Stimulated activated CD8-positive, alpha-beta memory T cell treated with anti-CD3 and anti-CD28 coated beads, Interleukin-4, amount 100 ng/mL, for 48 hours (primary cell): ENCODE measurements at places on chromosomes 12 and 14.

GRCh38 chr14:57068511-57068910 is 200.2 kb downstream of the EXOC5 start:
- DNase-seq: no peak

GRCh38 chr14:79050787-79051727 is 880.9 kb downstream of the NRXN3 start:
- no peak for DNase-seq

DNA sequence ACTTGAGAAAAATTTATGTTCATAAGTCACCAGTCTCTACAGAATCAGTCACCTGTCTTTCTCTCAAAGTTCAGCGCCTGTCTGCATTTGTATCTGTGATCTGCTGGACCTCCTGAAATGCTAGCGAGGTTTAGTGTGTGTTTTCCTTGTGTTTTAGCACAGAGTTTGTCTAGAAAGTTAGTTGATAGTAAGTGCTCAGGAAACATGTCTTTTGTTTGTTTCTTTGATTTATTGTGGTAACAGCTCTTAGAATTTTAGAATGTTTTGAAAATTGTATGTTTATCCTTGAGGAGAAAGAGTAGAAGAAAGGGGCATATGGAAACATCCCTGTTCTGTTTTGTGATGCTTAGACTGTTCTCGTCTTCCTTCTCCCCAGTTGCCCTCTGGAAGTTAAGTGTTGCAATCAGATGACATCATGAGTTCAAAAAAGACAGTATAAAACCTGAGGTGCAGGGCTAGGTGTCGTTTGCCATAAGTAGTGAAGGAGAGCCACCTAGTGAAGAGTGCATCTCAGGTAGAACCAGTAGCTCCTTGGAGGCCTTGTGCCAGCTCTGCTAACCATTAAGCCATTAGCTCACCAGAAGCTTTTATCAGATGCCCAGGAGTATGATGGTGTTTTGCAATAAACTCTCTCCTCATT is 44.8 kb downstream of the FBXW8 start:
- no peak for DNase-seq

DNA sequence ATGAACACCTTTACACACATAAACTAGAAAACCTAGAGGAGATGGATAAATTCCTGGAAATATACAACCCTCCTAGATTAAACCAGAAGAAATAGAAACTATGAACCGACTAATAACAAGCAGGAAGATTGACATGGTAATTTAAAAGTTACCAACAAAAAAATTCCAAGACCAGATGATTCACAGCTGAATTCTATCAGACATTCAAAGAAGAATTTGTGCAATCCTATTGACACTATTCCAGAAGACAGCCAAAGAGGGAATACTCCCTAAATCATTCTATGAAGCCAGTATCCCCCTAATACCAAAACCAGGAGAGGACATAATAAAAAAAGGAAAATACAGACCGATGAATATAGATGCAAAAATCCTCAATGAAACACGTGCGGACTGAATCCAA is 102.6 kb upstream of the KRR1 start:
- DNase-seq: no peak

GRCh38 chr14:92549859-92550230 is 36.3 kb downstream of the RIN3 start:
- no peak for DNase-seq
